ENCODE measurements at places on chromosomes 16 and 17. TPM values are rescaled to one million over a fixed set of nuclear protein-coding genes. Genes with fewer than 3 reads are reported as not detected.
A peak's percentile ranks its signal among the peaks of the same experiment; 100 is the strongest.

DNA sequence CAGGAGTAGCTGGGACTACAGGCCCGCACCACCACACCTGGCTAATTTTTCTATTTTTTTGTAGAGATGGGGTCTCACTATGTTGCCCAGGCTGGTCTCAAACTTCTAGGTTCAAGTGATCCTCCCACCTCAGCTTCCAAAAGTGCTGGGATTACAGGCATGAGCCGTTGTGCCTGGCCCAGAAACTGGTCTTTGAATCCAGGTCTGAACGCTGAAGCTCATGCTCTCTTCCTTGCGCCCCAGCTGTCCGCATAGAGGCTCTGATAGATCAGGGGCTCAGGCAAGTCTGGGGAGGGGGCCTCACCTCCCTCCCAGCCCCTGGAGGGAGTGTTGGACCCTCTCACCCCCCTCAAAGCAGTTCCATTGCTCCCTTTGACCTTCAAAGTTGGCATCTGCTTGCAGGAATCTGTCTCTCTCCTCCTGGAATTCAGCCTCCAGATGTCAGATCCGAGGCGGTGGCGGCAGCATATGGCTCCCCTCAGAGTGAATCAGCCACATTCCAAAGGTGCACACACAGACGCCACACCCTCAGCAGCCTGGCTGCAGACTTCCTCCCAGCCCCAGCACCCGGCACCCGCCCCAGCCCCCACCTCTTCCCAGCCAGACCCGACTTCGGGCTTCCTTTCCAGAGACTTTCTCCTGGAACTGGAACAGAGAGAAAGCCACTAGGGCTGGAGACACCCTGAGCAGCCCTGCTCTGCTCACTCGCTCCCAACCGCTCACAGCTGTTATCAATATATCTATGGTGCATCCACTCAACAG, 16.9 kb upstream of the GLIS2 start:
- no peak for DNase-seq

GRCh38 chr16:53090591-53091411, 36.0 kb downstream of the CHD9 start:
- DNase-seq: peak; percentile 96

- peak; percentile 90 for DNase-seq
These were observed 2.0 kb upstream of the C17orf99 start for GRCh38 chr17:78144147-78144719.

The PRSS36 gene
- 5.8 TPM for total RNA-seq

GRCh38 chr17:44492706-44493272, 10.4 kb downstream of the GPATCH8 start:
- DNase-seq: no peak

All from left lung (tissue), 14 donors.